Endodermal cell (in vitro differentiated cells): ENCODE measurements at places on chromosomes 12 and 14. TPM values are rescaled to one million over a fixed set of nuclear protein-coding genes. Genes with fewer than 3 reads are reported as not detected.

Gene LRP6
- total RNA-seq: 68.1 to 109 TPM (median 98.9 TPM) in 3 replicates

Gene ARHGEF25
- total RNA-seq: 15.5 to 20.1 TPM (median 18.4 TPM) in 3 replicates

Gene BICD1
- total RNA-seq: 53.9 to 63.2 TPM (median 56.0 TPM) in 3 replicates

Gene PAH
- 1.9 and 2.0 TPM in 2 replicates for total RNA-seq

Gene CFL2
- total RNA-seq: 13.7 and 14.5 TPM in 2 replicates

Gene TRPV4
- total RNA-seq: 10.0 and 14.0 TPM in 2 replicates

Gene PPM1H
- total RNA-seq: 40.6 and 46.4 TPM in 2 replicates

Gene PRB2
- total RNA-seq: not detected in 2 replicates

Gene KLRC3
- total RNA-seq: not detected in 3 replicates

GRCh38 chr12:106541201-106541600, 41.6 kb upstream of the RFX4 start:
- H3K27me3 ChIP-seq: no peaks in the 10 kb centered on the region
- H3K27ac ChIP-seq: no peak overlapping the region
- H3K4me3 ChIP-seq: no peak overlapping the region
- H3K36me3 ChIP-seq: no peaks in the 10 kb centered on the region
- peak; percentile 50 for DNase-seq
- H3K4me1 ChIP-seq: no peaks in the 10 kb centered on the region

DNA sequence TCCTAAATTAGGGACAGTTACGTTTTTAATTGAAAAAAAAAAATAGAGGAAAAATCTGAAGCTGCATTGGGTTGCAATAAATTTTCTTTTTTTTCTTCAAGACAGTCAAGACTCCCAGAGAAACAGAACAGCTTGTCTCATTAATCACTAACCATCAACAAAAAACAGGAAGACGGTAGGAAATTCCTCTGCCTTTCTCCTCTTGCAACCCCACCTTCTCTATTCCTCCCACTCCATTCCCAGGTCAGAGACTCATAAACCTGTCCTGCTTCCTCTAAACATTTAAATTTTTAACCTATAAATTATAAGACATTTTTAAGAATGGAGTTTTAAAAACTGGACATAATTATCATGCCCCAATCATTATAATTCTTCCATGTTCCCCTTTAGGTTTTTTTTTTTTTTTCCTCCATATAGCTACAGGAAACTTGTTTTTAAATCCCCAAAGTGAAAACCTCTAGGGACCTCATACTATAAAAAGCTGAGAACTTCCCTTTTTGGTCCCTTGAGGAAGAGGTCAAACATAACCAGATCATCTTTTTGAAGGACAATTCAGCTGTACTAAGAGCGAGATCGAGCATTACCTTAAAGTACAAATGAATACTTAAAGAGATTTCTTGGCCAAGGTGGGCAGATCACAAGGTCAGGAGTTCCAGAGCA, 36.0 kb downstream of the CPM start:
- H3K4me3 ChIP-seq: no peak overlapping the region
- no peak for DNase-seq
- no peaks in the 10 kb centered on the region for H3K4me1 ChIP-seq
- H3K27ac ChIP-seq: no peak overlapping the region
- no peaks in the 10 kb centered on the region for H3K36me3 ChIP-seq

DNA sequence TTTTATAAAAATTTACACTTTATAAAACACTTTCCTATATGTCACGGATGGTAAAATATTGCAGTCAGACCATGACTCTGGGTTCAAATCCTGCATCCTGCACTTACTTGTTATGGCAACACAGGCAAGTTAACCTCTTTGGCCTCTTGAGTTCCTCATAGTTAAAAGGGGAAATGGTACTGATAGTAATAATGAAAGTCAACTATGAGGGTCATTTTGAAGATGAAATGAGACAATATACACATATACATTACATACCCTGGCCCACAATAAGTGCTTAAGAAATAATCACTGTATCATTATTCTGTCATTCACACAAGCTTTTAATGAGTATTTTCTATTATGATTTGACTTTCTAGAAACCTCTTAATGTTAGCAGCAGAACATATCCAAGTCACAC, 64.4 kb downstream of the C12orf42 start:
- DNase-seq: no peak
- no peaks in the 10 kb centered on the region for H3K27me3 ChIP-seq
- no peak overlapping the region for H3K27ac ChIP-seq
- no peaks in the 10 kb centered on the region for H3K4me1 ChIP-seq
- no peaks in the 10 kb centered on the region for H3K36me3 ChIP-seq

- no peak for DNase-seq
- H3K27ac ChIP-seq: no peak overlapping the region
- H3K36me3 ChIP-seq: peaks cover 54% of the 10 kb centered on the region
Measured at GRCh38 chr12:50676756-50677155, 87.1 kb upstream of the ATF1 start.

DNA sequence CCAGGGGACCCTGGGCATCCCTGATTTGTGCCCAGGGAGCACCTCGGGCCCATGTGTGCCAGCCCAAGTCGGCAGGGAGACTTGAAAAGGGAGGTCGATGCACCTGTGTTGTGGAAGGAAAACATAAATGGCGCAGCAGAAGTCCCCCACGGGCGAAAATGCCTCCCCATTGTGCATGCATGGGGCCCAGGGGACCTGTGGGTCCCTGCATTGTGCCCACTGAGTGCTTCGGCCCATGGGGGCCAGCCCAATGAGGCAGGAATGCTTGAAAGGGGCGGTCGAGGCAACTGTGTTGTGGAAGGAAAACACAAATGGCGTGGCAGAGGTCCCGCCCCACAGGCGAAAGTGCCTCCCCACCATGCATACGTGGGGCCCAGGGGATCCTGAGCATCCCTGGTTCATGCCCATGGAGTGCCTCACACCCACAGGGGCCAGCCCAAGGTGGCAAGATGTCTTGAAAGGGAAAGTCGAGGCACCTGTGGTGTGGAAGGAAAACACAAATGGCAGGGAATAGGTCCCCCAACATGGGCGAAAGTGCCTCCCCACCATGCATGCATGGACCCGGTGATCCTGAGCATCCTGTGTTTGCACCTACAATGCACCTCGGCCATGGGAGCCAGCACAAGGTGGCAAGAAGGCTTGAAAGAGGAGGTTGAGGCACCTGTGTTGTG, 368.0 kb downstream of the ALG10 start:
- H3K27me3 ChIP-seq: no peaks in the 10 kb centered on the region
- H3K4me3 ChIP-seq: no peak overlapping the region

- H3K4me1 ChIP-seq: no peaks in the 10 kb centered on the region
- no peaks in the 10 kb centered on the region for H3K27me3 ChIP-seq
- no peak for DNase-seq
- H3K4me3 ChIP-seq: no peak overlapping the region
- H3K27ac ChIP-seq: no peak overlapping the region
Measured at GRCh38 chr14:74582910-74583581, 29.0 kb downstream of the LTBP2 start.

DNA sequence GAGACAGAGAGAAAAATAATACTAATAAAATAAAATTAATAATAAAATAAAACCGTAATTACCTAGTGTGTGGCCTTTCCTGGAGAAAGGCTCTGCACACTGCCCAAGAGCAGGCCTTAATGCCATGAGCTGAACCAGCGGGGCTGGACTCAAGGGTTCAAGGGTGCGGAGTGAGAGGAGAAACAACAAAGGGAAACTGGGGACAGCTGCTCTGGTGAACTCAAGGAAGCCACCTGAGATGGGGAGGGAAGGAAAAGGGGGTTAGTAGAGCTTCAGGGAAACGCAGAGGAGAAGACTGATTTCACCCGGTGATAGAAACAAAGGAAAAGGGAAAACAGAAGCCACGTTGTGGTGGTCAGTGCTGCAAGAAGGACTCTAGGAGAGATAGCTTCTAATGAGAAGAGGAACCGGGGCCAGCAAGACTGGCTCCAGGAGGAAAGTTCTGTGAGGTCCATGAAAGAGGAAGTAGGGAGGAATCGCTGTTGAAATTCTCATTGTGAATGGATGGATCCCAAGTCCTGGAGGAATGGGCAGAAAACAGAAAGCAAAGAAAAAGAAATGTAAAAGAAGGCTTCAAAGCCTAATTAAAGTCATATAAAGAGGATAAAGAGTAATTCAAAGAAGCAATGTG, 48.3 kb upstream of the BCL2L14 start:
- H3K36me3 ChIP-seq: peaks cover 9% of the 10 kb centered on the region
- H3K27me3 ChIP-seq: no peaks in the 10 kb centered on the region
- no peaks in the 10 kb centered on the region for H3K4me1 ChIP-seq
- DNase-seq: peak; percentile 26
- H3K4me3 ChIP-seq: no peak overlapping the region

- H3K36me3 ChIP-seq: no peaks in the 10 kb centered on the region
- no peak overlapping the region for H3K4me3 ChIP-seq
- peaks cover 7% of the 10 kb centered on the region for H3K4me1 ChIP-seq
- no peak overlapping the region for H3K27ac ChIP-seq
Measured at GRCh38 chr14:61678975-61679374, 16.3 kb upstream of the HIF1A start.

GRCh38 chr12:18402872-18403611, 141.7 kb downstream of the PIK3C2G start:
- no peak overlapping the region for H3K27ac ChIP-seq
- H3K4me3 ChIP-seq: no peak overlapping the region
- H3K4me1 ChIP-seq: no peaks in the 10 kb centered on the region
- no peak for DNase-seq
- no peaks in the 10 kb centered on the region for H3K36me3 ChIP-seq
- no peaks in the 10 kb centered on the region for H3K27me3 ChIP-seq

DNA sequence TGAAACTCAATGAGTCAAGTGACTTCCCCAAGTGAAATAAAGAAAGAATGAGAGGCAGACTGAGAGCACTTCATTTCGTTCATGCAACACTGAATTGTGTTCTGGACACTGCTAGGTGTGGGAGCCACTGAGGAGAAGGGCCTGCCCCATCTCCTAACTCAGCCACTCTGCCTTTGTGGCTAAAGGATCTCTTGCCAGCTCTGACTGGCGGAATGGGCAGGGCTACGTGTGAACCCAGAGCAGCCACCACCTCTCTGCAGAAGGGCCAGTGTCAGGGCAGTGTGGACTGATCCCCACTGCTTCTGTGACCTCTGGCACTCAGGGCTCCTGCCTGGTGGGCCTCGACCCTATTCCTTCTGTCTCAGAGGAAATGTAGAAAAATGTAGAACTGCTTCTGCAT, 46.5 kb upstream of the GZMB start:
- H3K4me3 ChIP-seq: no peak overlapping the region
- no peaks in the 10 kb centered on the region for H3K27me3 ChIP-seq
- no peaks in the 10 kb centered on the region for H3K36me3 ChIP-seq
- DNase-seq: no peak
- no peak overlapping the region for H3K27ac ChIP-seq

- no peaks in the 10 kb centered on the region for H3K27me3 ChIP-seq
- no peak overlapping the region for H3K4me3 ChIP-seq
- H3K36me3 ChIP-seq: no peaks in the 10 kb centered on the region
- H3K27ac ChIP-seq: no peak overlapping the region
- H3K4me1 ChIP-seq: peaks cover 4% of the 10 kb centered on the region
Measured at GRCh38 chr14:44775248-44775647, 186.5 kb downstream of the KLHL28 start.

GRCh38 chr12:77382096-77382742, 316.9 kb upstream of the E2F7 start:
- H3K27ac ChIP-seq: no peak overlapping the region
- DNase-seq: no peak
- H3K36me3 ChIP-seq: no peaks in the 10 kb centered on the region
- H3K27me3 ChIP-seq: no peaks in the 10 kb centered on the region
- H3K4me1 ChIP-seq: no peaks in the 10 kb centered on the region

DNA sequence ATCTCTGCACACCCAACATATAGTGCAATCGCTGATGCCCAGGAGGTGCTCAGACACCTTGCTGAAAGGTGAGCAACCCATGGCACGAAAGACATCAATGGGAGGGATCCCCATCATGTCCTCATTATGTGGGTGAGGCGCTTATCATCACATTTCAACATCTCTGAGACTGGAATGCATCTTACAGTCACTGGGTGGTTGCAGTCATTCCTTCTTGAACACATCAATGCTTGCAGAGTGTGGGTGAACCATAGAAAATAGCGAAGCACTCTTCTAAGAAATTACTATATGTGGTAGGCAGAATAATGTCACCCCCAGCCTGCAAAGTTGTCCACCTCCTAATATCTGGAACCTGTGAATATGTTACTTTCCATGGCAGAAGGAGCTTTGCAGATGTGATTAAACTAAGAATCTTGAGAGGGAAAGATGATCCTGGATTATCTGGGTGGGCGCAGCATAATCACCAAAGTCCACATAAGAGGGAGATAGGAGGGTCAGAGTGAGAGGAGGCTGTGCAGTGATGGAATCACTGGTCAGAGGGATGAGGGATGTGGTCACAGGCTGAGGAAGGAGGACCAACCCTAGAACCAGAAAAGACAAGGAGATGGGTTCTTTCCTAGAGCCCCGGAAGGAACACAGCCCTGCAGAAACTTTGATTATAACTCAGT, 51.2 kb downstream of the GLRX5 start:
- H3K27ac ChIP-seq: no peak overlapping the region
- no peak for DNase-seq
- no peaks in the 10 kb centered on the region for H3K27me3 ChIP-seq
- no peaks in the 10 kb centered on the region for H3K36me3 ChIP-seq

DNA sequence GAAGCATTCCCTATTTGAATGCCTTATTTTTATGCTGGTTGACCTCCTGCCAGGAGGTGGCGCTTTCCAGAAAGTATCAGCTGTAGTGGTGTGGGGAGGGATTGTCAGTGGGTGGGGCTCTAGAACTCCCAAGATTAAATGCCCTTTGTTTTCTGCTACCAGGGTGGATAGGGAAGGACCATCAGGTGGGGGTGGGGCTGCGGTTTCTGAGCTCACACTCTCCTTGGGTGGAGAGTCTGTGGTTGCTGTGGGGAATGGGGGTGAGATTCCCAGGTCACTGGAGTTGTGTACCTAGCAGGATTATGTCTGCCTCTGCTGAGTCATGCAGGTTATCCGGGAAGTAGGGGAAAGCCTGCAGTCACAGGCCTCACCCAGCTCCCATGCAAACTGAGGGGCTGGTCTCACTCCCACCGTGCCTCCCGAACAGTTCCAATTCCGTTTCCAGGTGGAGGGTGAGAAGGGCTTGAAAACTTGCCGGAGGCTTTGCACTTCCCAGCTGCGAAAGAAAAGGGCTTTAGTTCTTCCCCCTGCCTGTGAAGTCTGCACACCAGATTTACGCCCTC, 68.3 kb downstream of the ALG10B start:
- H3K36me3 ChIP-seq: no peaks in the 10 kb centered on the region
- H3K4me1 ChIP-seq: no peaks in the 10 kb centered on the region
- peak overlapping the region; percentile 44 for H3K4me3 ChIP-seq
- peak; percentile 93 for DNase-seq
- H3K27me3 ChIP-seq: no peaks in the 10 kb centered on the region

GRCh38 chr12:46373301-46374296, 1.0 kb upstream of the SLC38A2 start:
- H3K4me1 ChIP-seq: peaks cover 11% of the 10 kb centered on the region
- H3K27me3 ChIP-seq: peaks cover 10% of the 10 kb centered on the region
- H3K36me3 ChIP-seq: peaks cover 24% of the 10 kb centered on the region
- peak; percentile 93 for DNase-seq
- H3K4me3 ChIP-seq: peak overlapping the region; percentile 98
